Prostate gland (tissue), 2 donors: ENCODE measurements at places on chromosomes 3 and 15. TPM values are rescaled to one million over a fixed set of nuclear protein-coding genes. Genes with fewer than 3 reads are reported as not detected.

- no peaks in the 10 kb centered on the region for H3K36me3 ChIP-seq
- no peak overlapping the region for H3K27ac ChIP-seq
- H3K4me1 ChIP-seq, result no peaks in the 10 kb centered on the region
Observed at GRCh38 chr3:78857494-78858111, 910.2 kb downstream of the ROBO1 start.

Gene HACD3
- total RNA-seq, result 91.4 TPM

DNA sequence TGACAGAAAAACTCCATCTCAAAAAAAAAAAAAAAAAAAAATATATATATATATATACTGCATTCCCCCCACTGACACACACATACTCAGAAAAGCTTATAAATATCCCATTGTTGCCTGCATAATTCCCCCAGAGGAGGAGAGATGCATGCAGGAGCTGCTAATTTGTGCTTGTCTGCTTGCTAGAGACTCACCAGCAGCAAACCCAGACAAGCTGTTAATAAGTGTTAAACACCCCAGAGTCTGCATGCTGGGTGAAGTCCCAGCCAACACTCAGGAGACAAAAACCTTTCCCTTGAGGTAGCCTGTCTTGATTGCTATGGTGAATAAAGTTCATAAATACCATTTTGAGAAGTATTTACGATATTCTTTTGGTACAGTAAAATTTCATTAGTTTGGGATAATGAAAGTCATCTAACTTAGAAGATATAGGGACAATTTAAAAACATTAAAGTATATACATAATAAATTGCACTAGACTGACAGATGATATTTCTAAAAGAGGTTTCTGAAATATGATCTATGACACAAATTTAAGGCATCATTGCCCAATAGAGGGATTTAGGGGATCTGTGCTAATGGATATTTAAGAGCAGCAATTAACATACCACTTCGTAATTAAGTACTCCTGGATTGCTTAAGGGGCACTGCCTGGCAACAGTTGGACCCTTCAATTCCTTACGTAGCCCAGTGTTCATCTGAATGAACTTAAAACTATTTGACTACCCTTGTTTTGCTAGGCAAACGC, 400.0 kb upstream of the C2CD4B start:
- no peaks in the 10 kb centered on the region for H3K27me3 ChIP-seq
- no peak for DNase-seq
- no peak overlapping the region for H3K4me3 ChIP-seq
- H3K4me1 ChIP-seq, result no peaks in the 10 kb centered on the region
- H3K36me3 ChIP-seq, result no peaks in the 10 kb centered on the region

DNA sequence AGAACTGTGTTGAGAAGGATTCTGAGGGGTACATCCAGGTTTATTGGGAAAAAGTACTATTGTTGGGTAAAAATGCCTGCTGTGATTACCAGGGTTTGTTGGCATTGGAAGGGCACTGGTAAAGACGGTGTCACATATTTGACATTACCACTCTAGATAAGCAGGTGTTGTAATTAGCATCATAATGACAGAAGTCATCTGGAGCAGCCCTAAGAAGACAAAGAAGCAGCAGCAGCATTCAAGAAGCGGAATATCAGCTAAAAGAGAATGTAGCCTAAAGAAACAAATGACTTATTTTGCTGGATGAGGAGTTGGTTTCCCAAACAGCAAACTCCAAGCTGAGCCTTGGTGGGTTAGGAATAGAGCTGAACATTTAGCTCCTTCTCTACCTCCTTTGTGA, 30.5 kb upstream of the ZFAND6 start:
- no peaks in the 10 kb centered on the region for H3K27me3 ChIP-seq
- H3K4me3 ChIP-seq, result no peak overlapping the region
- H3K36me3 ChIP-seq, result no peaks in the 10 kb centered on the region
- DNase-seq, result no peak
- no peaks in the 10 kb centered on the region for H3K4me1 ChIP-seq

GRCh38 chr3:148998715-148999423, 7.5 kb downstream of the GYG1 start:
- H3K36me3 ChIP-seq, result no peaks in the 10 kb centered on the region
- no peak for DNase-seq
- no peaks in the 10 kb centered on the region for H3K27me3 ChIP-seq
- H3K4me1 ChIP-seq, result no peaks in the 10 kb centered on the region
- H3K4me3 ChIP-seq, result no peak overlapping the region

Gene VIPR1
- 98.5 TPM for total RNA-seq

Gene PARP15
- total RNA-seq, result 0.23 TPM

- no peaks in the 10 kb centered on the region for H3K27me3 ChIP-seq
- H3K4me1 ChIP-seq, result no peaks in the 10 kb centered on the region
- no peak overlapping the region for H3K27ac ChIP-seq
- no peak for DNase-seq
- H3K4me3 ChIP-seq, result no peak overlapping the region
- no peaks in the 10 kb centered on the region for H3K36me3 ChIP-seq
Observed at GRCh38 chr3:28250999-28251398, 9.6 kb downstream of the CMC1 start.

Gene APOD
- total RNA-seq, result 52.4 TPM

GRCh38 chr3:152175528-152175889, 93.2 kb upstream of the MBNL1 start:
- H3K4me3 ChIP-seq, result no peak overlapping the region
- no peak for DNase-seq
- no peak overlapping the region for H3K27ac ChIP-seq
- H3K36me3 ChIP-seq, result no peaks in the 10 kb centered on the region

DNA sequence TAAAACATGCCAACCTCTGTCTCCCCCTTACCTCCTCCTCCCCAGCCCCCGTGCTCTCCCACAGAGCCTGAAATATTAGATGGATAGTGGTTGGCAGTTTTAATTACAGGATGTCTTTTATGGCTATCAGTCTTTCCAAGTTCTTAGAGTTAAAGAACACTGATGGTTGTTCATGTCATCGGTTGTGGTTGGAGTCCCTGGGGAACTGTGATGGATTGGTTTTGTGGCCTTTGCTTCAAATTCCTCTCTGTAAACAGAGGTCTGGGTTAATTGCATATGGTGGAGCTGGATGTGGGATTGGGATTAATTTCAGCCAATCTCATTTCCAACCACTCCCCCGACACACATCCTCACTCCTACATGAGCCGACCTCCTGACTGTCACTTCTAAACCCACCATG, 164.5 kb upstream of the PROK2 start:
- no peaks in the 10 kb centered on the region for H3K36me3 ChIP-seq
- H3K4me1 ChIP-seq, result no peaks in the 10 kb centered on the region
- H3K4me3 ChIP-seq, result no peak overlapping the region
- DNase-seq, result no peak

GRCh38 chr3:123449997-123450604, 1.2 kb upstream of the ADCY5 start:
- H3K4me1 ChIP-seq, result no peaks in the 10 kb centered on the region
- no peaks in the 10 kb centered on the region for H3K36me3 ChIP-seq
- no peak for DNase-seq
- peak overlapping the region; percentile 75 for H3K27ac ChIP-seq
- peak overlapping the region; percentile 53 for H3K4me3 ChIP-seq
- no peaks in the 10 kb centered on the region for H3K27me3 ChIP-seq

Gene PLA2G4B
- 7.6 TPM for total RNA-seq

Gene SGO1
- total RNA-seq, result 0.41 TPM

DNA sequence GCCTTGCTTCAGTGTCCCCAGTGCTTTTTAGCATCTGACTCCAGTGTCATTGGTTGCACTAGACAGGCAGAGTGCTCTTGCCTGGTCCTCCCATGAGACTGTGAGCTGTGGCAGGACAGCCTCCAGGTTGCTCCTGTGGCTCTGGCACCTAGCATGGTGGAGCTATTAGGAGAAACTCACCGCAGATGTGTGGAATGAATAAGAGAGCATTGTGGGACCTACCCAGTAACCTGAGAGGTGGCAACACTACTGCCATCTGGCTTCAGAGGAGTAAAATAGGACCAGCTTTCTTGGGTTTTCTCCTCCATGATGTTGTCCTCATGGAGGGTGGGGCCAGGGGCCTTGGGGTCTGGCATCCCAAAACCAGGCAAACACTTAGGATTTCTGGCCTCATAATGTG, 183.6 kb downstream of the EPHB1 start:
- H3K4me3 ChIP-seq, result no peak overlapping the region
- H3K36me3 ChIP-seq, result no peaks in the 10 kb centered on the region
- H3K27ac ChIP-seq, result no peak overlapping the region
- no peaks in the 10 kb centered on the region for H3K4me1 ChIP-seq

GRCh38 chr3:151264605-151265004, 13.7 kb downstream of the P2RY14 start:
- H3K4me1 ChIP-seq, result no peaks in the 10 kb centered on the region
- no peaks in the 10 kb centered on the region for H3K27me3 ChIP-seq
- no peak overlapping the region for H3K4me3 ChIP-seq
- H3K27ac ChIP-seq, result no peak overlapping the region
- no peak for DNase-seq

Gene DCUN1D1
- total RNA-seq, result 25.6 TPM

- no peak for DNase-seq
- no peak overlapping the region for H3K27ac ChIP-seq
- H3K4me3 ChIP-seq, result no peak overlapping the region
Observed at GRCh38 chr15:77599899-77600298, 32.8 kb downstream of the LINGO1 start.

Gene ARPP21
- total RNA-seq, result not detected

DNA sequence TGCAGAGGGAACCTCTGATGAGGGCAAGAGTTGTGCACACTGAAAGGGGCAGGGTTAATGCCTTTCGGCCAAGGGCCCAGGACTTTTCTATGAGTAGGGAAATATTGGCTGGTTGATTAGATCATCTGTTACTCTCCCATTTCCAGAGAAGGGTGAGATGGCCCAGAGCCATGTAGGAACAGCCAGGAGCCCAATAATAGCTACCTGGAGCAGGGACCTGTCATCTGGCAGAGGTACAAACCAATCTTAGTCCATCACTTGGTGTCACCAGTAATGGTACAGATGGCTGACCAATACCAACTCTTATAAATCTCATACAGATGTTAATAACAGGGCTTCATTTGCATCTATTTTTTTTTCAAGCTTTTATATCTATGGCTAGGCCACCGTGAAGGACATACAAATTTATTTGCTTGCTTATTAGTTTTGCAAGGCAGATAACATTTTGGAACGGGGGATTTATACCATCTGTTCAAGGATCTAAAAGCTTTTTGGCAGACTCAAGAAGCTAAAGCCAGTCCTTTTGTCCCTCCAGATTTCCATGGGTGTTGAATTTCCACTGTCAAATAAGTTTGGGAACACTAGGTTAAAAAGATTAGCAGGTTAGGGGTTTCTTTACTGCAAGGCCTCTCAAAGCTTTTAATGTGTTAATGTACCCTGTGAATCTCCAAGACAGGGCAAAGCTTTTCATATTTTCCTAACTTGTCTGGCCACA, 79.3 kb downstream of the TNIK start:
- H3K4me1 ChIP-seq, result no peaks in the 10 kb centered on the region
- H3K4me3 ChIP-seq, result no peak overlapping the region
- H3K36me3 ChIP-seq, result no peaks in the 10 kb centered on the region
- DNase-seq, result no peak
- no peak overlapping the region for H3K27ac ChIP-seq

GRCh38 chr3:47019201-47019600, 39.7 kb downstream of the NBEAL2 start:
- H3K27me3 ChIP-seq, result no peaks in the 10 kb centered on the region
- H3K36me3 ChIP-seq, result peaks cover 3% of the 10 kb centered on the region
- H3K4me1 ChIP-seq, result no peaks in the 10 kb centered on the region
- no peak overlapping the region for H3K4me3 ChIP-seq
- no peak for DNase-seq
